ENCODE measurements at places on chromosomes 7 and 10. TPM values are rescaled to one million over a fixed set of nuclear protein-coding genes. Genes with fewer than 3 reads are reported as not detected.

DGKB gene
- total RNA-seq = 0.37 TPM

GATAD1 gene
- 28.5 TPM for total RNA-seq

OR2A5 gene
- not detected for total RNA-seq

CAMK2B gene
- 0.98 TPM for total RNA-seq

RET gene
- total RNA-seq = under 0.01 TPM

MACROH2A2 gene
- 4.3 TPM for total RNA-seq

ZNF425 gene
- 2.2 TPM for total RNA-seq

ST7 gene
- 21.1 TPM for total RNA-seq

SFTPA1 gene
- total RNA-seq = not detected

TCAF2 gene
- 5.9 TPM for total RNA-seq

CALML3 gene
- total RNA-seq = not detected

SHTN1 gene
- 0.37 TPM for total RNA-seq

NFKB2 gene
- total RNA-seq = 25.2 TPM

EBF3 gene
- 22.5 TPM for total RNA-seq

MBL2 gene
- total RNA-seq = not detected

PIP gene
- total RNA-seq = not detected

IFIT2 gene
- 3.1 TPM for total RNA-seq

RTKN2 gene
- total RNA-seq = 0.37 TPM

PSD gene
- total RNA-seq = 1.6 TPM

TEX36 gene
- not detected for total RNA-seq

H2BK1 gene
- total RNA-seq = not detected

Data from subcutaneous preadipocyte (primary cell).